AG10803 (cell line): ENCODE measurements at places on chromosomes 2 and 18.
A peak's percentile ranks its signal among the peaks of the same experiment; 100 is the strongest.

- no peak for DNase-seq
These were observed 3.5 kb upstream of the NEURL3 start for GRCh38 chr2:96508521-96509113.

- DNase-seq, result peak; percentile 47
These were observed 139.4 kb downstream of the AKAIN1 start for GRCh38 chr18:5057386-5058348.

DNA sequence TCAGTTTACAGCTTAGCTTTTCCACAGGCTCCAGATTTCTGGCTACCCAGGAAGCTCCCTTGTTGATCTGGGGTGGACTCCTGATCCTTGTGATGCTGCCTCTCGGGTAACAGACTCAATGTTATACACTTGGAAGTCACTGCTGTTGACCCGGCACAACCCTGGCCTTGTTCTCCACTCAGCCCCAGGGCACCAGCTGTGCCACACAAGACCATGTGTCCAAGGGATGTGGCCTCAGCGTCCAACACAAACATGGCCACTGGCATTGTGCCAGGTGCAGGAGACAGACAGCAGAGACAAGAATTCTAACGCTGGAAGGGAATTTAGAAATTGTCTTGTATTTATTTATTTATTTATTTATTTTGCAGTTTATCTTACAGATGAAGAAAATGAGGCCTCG, 39.0 kb upstream of the PPP4R1 start:
- DNase-seq, result no peak

GRCh38 chr2:226796012-226796839, 3.4 kb downstream of the IRS1 start:
- DNase-seq, result peak; percentile 16

DNA sequence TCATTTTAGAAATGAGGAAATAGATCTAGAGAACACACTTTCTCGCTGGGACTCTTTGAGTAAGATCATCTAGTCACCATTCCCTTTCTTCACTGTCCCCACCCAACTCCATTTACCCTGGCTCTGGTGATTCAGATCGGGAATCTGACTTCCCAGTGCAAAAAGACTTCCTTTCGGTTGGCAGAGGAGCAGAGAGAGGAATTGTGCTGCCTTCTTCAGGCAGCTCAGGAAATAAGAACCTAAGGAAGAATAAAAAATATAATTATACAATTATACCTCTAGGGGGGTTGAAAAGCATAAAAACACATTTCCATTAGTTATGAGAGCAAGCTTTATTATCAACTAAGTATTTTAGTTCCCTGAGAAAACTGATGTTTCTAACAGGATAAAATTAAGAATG, 9.3 kb upstream of the MPP4 start:
- peak; percentile 73 for DNase-seq

- no peak for DNase-seq
These were observed 37.2 kb upstream of the SNED1 start for GRCh38 chr2:240960971-240961876.

DNA sequence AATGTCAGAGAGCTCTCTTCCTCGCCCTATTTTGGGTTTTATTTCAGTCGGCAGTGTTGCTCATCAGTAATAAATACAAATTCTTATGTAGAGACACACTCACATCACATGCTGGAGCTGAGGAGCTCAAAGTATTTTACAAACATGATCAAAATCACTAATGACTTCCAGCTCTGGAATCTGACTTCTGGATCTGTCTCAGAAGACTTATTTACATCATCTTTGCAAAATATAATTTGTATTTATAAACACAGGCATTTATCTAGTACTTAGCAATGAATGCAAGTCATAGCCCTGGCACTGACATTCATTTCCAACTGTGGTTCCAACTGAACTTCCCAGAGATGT, 327.1 kb downstream of the NCKAP5 start:
- peak; percentile 75 for DNase-seq

DNA sequence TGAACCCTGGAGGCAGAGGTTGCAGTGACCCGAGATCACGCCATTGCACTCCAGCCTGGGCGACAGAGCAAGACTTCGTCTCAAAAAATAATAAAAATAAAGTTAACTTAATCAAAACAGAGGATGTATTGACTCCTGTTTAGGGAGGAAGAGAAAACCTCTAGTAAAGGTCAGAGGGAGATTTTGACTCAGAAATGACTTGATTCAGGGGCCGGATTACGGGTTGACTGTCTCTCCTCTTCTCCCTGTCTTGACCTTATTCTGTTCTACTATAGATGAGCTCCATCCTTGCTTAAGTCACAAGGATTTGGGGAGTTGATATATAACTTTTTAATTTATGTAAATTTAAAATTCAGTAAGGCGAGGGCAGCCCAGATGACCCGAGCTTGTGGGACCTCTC, 71.0 kb downstream of the COX7A2L start:
- DNase-seq, result no peak

- no peak for DNase-seq
These were observed 40.0 kb downstream of the ETAA1 start for GRCh38 chr2:67437114-67437513.

- no peak for DNase-seq
These were observed 2.3 kb upstream of the HPCAL1 start for GRCh38 chr2:10300328-10300920.

DNA sequence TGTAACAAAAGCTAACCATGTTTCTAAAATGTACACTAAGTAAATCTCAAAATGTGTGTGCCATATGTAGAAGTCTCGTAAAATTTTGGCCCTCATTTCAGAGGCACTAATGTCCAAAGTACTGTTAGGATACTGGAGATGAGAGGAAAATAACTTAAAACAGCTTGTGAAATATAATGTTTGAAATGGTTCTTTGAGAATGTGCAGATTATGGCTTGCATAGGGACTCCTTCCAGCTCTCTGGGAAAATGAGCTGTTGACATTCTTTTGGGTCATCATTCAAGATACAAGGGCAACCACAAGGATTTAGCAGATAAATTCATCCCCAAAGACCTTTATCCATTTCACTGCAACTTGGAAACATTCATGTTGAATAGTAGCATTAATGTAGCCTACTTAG, 38.1 kb upstream of the OTX1 start:
- DNase-seq, result peak; percentile 89

- DNase-seq, result no peak
These were observed 553 bp downstream of the TIGD1 start for GRCh38 chr2:232549655-232550353.

DNA sequence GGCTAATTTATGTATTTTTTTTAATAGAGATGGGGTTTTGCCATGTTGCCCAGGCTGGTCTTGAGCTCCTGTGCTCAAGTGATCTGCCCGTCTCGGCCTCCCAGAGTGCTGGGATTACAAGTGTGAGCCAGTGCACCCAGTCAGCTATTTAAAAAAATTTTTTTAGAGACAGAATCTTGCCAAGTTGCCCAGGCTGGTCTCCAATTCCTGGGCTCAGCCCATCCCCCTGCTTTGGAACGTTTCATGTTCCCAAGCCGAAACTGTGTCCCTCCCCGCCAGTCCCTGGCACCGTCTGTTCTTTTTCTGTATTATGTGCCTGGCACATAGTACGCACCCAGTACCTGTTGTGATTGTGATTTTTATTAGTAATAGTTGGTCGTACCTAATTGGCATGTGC, 63.1 kb upstream of the MGAT5 start:
- DNase-seq, result no peak

- DNase-seq, result peak; percentile 85
These were observed 207.0 kb upstream of the AGAP1 start for GRCh38 chr2:235286622-235287374.

DNA sequence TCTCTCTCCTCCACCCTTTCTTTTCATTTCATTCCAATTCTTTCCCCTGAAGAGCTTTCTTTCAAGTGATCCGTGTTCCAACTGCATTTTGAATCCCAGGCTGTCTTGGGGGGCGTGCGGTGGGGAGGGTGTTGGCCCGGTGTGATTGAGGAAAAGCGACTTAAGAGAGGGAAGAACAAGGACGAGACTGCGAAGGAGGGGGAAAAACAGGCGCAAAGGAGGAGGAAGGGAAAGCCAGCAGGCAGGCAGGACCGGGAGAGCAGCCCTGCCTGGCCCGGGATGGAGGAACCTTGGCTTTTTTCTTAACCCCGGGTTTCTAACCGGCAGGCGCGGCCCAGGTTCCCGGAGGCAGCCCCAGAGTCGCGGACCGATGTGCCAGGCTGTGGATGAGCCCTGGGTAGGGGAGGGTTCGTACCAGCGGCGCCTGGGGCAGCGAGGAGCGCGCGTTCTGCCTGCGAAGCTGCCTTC, 1.3 kb downstream of the ADCYAP1 start:
- no peak for DNase-seq

DNA sequence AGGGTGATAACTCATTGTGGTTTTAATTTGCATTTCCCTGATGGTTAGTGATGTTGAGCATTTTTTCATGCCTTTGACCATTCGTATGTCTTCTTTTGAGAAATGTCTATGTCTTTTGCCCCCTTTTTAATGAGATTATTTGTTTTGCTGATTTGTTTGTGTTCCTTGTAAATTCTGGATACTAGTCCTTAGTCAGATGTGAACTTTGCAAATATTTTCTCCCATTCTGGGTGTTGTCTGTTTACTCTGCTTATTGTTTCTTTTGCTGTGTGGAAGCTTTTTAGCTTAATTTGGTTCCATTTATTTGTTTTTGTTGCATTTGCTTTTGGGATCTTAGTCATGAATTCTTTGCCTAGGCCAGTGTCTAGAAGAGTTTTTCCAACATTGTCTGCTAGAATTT, 192.0 kb downstream of the PARD3B start:
- no peak for DNase-seq

- DNase-seq, result peak; percentile 21
These were observed 445.6 kb upstream of the SPRED2 start for GRCh38 chr2:65878011-65878340.

DNA sequence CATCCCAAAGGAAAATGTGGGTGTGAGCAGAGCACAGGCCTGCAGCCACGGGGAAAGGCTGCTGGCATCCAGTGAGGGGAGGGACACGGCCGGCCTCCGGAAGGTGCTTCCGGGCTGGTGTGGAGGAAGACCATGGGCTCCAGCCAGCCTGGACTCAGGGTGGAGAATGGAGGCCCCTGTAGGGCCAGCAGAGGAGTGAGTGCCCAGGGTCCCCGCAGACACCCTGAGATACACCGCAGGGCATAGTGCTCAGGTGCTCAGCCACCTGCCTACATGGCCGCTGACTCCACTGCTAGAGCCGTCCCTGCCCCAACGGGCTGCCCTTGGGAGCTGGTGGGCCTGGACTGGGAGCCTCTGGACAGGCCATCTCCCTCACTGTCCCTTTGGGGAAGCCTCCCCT, 28.5 kb upstream of the SNTG2 start:
- DNase-seq, result no peak

DNA sequence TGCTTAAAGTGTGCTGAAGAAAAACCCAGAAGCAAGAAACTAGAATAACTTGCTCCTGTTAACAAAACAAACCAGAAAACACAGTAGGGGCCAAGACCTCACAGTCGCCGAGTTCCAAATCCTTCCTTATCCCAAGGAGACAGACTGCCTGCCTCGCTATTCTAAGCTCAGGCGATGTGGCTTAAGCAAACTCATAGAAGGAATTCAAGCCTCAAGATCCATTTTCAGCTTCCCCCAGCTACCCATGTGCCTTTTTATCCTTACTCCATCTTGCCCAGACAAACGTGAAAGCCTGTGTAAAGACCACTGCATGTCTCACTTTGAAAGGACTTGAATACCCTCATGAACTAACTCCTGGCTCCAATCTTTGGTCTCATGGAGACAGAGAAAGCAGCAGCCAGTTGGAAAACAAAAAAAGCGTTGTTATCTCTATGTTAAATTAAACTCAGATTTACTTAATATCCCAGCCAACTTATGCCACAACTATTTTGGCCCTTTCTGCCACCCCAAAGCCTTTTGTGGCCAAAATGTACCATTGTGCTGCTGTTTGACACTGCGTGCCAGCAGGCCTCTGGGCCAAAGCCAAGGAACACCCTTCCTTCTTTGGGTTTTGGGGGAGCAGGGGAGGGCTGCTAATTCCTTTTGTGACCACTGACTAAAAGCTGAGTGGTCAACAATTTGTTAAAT, 123.2 kb upstream of the FZD5 start:
- DNase-seq, result peak; percentile 67

GRCh38 chr2:1598800-1599199, 145.5 kb downstream of the PXDN start:
- DNase-seq, result no peak

- no peak for DNase-seq
These were observed 71.2 kb downstream of the NUP35 start for GRCh38 chr2:183195397-183195796.

- no peak for DNase-seq
These were observed 85.8 kb upstream of the MSH6 start for GRCh38 chr2:47697000-47697601.

DNA sequence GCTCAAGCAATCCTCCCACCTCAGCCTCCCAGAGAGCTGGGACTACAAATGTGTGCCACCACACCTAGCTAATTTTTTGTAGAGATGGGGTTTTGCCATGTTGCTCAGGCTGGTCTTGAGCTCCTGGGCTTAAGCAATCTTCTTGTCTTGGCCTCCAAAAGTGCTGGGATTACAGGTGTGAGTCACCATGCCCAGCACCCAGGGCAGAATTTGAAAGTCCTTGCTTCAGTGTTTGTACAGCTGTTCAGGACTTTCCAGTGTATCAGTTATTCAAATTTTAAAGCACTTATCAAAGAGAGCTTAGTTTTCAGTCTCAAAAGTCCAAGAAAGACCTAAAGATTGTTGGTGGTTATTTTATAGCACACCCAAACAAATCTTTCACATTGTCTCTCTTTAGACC, 43.6 kb upstream of the VPS54 start:
- peak; percentile 22 for DNase-seq

GRCh38 chr2:210195101-210195852, 24.1 kb upstream of the KANSL1L start:
- DNase-seq, result peak; percentile 56

- no peak for DNase-seq
These were observed 51.8 kb downstream of the PSD4 start for GRCh38 chr2:113225263-113226259.

DNA sequence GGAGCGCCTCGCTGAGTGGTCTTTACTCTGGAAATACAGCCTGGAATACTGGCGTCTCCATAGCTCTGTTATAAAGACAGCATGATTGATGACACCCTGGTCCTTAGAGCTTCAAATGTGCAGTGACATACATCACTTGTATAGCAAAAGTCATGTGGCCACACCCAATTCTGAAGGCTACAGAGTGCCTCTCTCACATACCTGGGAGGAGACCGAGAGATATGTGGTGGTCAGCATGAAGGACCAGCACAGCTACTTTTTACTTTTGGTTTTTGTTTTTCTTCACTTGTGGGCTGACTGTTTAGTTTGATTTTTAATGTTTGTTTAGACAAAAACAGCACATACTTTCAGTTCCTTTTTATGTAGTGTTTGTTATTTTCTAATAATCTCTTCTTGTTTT, 938.5 kb upstream of the SOX11 start:
- DNase-seq, result no peak

- DNase-seq, result peak; percentile 81
These were observed 57.6 kb downstream of the SLC4A3 start for GRCh38 chr2:219684721-219685689.
